ENCODE measurements at places on chromosomes 7 and 10. TPM values are rescaled to one million over a fixed set of nuclear protein-coding genes. Genes with fewer than 3 reads are reported as not detected.

The EBLN1 gene
- not detected for total RNA-seq

- no peak for DNase-seq
These were observed 24.5 kb upstream of the C1GALT1 start for GRCh38 chr7:7157887-7158271.

DNA sequence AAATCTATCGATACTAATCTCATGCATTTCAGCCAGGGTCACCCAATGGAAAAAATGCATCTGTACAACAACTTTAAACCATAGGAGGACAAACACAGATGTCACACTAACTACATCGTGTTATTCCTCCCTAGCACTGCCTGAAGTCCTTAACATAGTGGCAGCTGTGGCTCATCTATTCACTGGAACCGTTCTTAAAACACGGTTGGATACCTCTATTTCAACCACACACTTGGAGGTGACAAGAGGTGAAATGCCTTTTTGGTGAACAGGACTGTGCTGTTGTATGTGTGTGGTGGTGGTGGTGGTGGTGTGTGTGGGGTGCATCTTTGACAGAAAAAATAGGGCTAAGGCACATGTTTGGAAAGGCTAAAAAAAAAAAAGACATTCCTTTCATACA, 93.1 kb downstream of the NRP1 start:
- no peak for DNase-seq

DNA sequence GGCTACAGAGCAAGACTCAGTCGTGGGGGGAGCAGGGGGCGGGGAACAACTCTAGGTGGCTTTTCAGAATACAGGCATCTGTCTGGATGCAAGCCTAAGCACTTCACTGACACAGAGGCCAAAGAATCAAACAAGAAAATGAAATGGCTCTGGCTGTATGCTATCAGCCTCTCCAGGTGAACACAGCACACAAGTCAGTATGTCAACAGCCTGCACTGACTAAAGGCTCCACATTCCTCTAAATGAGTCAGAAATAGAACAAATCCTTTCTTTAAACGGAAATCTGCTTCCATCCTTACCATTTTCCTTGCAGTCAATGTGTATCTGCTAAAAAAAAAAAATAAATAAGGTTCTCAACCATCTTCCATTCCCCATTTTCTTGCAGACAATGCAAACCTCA, 88.3 kb downstream of the ARMH3 start:
- DNase-seq = no peak

- DNase-seq = no peak
These were observed 4.6 kb downstream of the INPP5A start for GRCh38 chr10:132542086-132542775.

Data from H1 (cell line).